ENCODE measurements at places on chromosomes 2 and 18.

GRCh38 chr2:215063526-215063925 is 74.9 kb downstream of the ABCA12 start:
- no peak for DNase-seq

- DNase-seq = no peak
These were observed 77.3 kb downstream of the TEX51 start for GRCh38 chr2:126975671-126976655.

GRCh38 chr2:26904839-26905238 is 56.9 kb downstream of the DPYSL5 start:
- no peak for DNase-seq

GRCh38 chr2:12341920-12342319 is 374.8 kb upstream of the TRIB2 start:
- no peak for DNase-seq

DNA sequence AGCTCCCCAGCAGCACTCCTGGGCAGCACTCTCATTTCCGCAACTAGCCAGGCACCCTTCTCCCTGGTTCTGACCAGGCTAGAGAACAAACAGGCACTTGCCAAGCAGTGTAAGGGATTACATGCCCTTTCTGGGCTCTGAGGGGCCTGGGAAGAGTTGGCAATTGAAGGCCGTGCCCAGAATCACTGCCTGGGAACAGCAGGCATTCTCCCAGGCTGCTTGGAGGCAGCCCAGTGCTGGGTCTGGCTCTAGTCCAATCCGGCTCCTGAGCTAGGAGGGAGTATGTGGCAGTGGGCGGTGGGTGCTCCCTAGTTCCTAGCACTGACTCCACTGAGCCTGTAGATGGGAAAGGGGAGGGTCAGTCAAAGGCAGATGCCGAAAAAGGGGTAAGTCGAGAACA is 34.1 kb upstream of the SP3 start:
- DNase-seq = no peak

- DNase-seq = no peak
These were observed 20.1 kb upstream of the WIPF1 start for GRCh38 chr2:174617718-174618117.

DNA sequence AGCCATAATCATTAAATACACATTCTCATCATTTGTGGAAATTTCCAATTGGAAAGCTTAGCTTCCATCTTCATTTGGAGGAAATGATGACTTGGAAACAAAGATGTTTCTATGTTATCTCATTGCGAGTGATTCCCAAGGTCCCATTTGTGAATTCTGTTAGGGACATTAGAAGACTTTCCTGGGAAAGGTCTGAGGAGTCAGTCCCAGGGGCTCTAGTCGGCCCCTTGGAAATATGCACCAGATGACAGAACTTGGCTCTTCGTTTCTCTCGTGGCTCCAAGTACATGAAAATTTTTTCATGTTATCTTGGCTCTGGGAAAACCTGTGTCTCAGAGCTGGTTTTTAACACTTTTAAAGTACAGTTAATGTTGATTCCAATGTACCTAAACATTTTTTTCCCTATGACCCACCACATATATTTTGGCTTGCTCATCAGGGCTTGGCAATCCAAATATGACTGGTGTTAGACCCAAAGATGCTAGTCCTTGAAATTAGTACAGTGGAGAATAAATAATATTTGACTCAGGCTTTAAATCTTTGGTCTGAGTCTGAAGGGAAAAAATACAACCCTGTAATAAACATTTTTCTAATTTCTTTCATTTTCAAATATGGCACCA is 15.4 kb upstream of the CAVIN2 start:
- no peak for DNase-seq

DNA sequence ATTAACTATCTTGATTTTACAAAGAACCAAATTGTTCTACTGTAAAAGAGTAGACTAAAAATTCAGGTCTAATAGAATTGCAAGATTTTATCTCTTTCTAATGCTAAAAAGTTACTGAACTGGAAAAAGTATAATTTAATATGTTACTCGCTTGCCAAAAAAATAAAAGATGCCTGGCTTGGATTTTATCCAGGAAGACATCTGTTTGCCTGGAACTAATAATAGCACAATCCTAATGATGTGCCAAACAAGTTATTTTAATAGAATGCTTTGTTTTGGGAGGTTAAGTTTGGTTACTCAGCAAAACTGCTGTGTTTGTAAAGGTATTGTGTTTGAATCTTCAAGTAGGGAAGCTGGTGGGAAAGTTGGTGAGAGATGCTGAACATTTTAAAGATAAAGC is 19.4 kb upstream of the ZSWIM2 start:
- DNase-seq = no peak

DNA sequence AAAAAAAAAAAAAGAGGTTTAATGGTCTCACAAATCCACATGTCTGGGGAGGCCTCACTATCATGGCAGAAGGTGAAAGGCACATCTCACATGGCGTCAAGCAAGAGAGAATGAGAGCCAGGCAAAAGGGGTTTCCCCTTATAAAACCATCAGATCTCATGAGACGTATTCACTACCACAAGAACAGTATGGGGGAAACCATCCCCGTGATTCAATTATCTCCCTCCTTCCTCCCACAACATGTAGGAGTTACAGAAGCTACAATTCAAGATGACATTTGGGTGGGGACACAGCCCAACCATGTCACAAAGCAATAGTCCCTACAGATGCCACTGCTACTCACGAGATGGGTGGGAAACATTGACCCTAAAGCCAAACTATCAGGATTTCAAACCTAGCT is 392.7 kb upstream of the ID2 start:
- no peak for DNase-seq

DNA sequence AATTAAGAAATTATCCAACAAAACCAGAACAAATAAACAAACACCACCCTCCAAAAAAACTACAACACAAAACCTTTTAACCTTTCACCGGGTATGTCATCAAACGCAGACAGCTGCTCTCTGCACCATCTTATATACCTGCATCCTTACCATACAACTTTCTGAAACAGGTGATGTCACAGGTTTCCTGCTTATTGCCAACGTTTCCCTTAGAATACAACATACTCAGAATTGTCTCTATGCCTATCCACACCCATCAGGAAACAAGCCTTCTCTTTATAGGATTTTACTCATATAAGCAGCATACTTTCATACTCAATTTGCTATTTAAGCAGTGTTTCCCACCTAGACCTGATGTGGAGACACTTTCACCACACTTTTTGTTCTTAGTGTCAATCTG is 181.0 kb downstream of the DYM start:
- DNase-seq = no peak

DNA sequence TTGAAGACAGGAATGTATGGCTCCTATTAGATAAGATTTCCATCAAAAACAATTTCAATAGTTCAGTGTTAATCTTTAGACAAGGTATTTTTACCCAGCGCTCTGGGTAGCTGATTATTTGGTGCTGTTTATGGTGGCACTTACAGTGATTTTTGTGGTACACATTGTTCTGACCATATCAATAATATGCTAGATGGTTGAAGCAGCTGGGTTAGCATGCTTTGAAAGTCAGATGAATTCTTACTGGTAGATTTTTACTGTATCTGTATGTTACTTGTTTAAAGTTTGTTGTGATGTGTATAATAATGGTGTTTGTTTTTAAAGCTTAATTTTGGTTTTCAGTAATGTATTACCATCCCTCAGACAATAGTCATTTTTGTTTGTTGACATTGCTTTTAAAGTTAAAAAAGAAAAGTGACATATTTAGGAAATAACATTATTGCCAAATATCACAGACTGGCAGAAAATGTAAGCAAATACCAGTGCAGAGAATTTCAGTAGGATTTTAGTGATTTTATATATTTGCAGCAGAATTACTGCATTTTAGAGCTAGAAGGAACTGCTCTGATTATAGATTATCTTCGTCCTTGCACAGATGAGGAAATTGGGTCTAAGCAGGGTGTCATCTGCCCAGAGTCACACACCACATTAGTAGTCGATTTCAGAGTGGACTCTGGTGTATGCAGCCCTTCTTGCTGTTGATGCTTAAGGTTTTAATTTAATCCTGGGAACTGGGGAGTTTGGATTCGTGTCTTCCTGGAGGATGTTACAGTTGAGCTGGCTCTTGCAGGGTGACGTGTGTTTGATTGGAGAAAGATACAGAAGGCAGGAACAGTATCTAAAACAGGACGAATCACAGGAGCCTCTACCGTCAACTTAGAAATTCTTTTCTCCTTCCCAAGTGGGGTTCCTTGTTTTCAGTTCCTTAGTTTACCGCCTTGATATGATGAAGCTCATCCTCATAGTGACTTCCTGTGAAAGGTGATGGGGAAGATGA is 6.6 kb downstream of the SOCS6 start:
- DNase-seq = no peak

DNA sequence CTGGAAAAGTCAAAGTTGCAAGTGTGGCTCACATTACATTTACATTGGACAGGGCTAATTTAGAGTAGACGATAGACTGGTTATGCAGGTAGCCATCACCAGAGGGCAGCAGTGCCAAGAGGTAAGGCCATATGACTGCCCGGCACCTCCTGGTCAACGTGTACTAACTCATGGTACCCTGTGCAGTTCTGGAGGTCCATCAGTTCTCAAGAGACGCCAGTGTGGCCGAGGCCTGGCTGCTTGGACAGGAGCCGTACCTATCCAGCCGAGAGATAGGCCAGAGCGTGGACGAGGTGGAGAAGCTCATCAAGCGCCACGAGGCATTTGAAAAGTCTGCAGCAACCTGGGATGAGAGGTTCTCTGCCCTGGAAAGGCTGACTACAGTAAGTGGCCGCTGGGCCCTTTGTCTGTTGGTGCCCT is 65.8 kb upstream of the EML6 start:
- DNase-seq = no peak

DNA sequence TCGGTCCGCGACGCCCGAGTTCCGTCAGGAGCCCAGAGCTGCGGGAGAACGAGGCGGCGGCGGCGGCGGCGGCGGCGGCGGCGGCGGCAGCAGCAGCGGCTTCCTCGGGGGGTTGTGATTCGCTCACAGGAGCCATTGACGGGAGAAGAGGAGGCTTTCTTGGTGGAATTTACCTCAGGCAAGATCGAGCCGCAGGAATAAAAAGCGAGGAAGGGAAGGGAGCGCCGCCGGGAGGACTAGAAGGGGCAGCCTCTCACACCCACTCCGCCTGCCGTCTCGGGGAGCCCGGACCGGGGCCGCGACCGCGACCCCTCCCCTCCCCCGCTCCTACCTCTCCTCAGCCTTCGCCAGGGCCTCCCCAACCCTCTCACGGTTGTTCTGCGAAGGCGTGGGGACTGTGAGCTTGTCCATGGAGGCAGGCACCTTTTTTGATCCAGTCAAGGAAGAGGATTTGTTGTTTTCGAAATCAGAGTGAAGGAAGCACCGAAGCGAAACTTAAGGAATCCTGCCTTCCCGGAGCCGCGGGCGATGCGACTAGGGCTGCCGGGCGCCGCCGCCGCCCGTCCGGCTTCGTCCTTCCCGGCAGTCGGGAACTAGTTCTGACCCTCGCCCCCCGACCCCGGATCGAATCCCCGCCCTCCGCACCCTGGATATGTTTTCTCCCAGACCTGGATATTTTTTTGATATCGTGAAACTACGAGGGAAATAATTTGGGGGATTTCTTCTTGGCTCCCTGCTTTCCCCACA is 506 bp downstream of the BMPR2 start:
- peak; percentile 14 for DNase-seq

- DNase-seq = no peak
These were observed 18.4 kb upstream of the WIPF1 start for GRCh38 chr2:174615871-174616436.

DNA sequence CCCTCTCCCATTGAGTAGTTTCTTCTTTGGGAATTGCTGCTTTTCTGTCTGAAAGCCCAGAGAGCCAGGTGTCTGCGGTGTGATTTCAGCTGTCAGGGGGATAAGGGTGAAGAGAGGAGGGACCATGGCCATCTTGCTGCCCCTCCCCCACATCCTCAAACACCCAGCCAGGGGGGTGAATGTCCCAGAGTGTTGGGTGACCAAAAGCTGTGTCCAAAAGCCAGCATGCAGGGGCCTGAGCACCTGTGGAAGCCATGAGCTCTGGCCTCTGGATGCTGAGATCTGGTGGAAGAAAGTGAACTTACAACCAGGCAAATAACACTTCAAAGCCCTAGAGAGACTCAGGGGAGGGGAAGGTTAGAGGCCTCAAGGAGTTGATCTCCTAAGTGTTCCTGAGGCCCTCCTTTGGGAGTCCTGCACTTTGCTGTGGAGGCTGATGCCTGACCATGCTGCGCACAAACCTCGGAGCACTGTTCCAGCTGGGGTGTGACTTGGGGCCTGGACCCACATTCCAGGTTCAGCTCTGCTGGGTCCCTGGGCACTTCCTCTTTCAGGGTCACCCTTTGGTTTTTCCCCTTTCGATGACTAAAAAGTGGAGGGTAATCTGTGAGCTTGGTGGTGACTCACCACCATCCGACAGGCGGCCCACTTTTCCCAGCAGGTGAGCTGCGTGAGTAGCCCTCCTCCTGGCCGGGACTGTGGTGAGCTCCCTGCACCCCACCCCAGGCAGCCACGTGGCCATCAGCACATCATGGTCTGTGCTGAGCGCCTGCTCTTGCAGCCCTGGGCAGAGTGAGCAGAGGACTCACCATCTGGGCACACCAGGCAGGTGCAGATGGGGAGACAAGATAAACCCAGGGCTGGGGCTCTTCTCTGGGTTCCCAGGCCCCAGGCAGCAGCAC is 66.8 kb upstream of the FOSL2 start:
- DNase-seq = no peak

DNA sequence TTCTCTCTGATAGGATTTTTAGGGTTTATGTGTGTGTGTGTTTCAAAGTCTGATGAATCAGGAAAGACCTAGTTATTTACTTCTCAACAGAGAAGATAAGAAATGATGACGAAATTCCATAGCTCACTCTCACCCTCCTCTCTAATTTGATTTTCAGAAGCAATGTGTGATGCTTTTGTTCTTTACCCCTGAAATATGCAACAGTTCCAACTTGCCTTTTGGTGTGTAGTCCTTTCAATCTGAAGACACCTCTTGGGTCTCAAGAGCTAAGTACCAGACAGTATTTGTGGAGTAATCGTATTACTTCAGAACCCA is 18.7 kb upstream of the LCLAT1 start:
- DNase-seq = no peak

DNA sequence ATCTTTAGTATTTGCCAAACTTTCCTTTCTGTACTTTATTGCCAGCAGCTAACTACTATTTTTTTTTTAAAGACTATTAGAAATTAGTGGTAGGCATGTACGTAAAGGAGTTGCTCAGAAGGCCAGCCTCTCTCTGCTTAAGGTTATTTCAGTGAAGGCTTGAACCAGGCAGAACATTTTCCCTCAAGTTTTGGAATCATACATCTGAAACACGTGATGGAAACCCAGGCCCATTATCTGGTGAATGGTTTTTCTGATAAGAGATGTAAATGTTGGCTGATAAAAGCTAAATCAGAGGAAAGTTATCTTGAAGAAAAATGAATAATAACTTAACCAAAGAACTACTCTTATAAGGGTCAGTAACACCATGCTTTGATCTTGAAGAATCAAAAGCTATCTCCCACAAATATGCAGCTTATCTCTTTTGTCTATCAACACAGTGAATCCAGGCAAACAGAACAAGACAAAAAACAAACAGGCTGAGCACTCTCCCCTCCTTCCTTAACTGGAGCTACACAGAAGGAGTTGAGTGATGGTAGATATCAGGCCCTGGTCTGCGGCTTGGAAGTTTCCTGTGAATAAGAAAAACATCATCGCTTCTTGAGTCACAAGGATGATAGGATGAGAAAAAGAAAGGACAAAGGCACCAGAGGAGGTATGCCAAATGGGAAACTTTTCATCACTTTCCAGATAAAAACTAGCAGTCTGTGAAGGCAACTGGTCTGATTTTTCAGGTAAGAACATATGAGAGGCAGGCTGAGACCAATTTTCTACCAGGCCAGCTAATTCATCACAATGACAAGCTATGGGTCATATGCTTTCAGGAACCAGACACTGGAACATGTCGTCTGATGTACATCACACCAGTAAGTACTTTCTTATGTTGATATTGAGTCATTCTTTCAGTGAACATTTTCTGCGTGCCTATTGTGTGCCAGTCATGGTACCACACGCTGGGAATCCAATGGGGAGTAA is 88.4 kb upstream of the STK17B start:
- no peak for DNase-seq

All from stimulated activated CD4-positive, alpha-beta T cell treated with anti-CD3 and anti-CD28 coated beads, Interleukin-1b, Interleukin-23, amount 100 ng/mL, for 1 hour (primary cell).